Omental fat pad (tissue), 4 donors: ENCODE measurements at places on chromosomes 7 and 10. TPM values are rescaled to one million over a fixed set of nuclear protein-coding genes. Genes with fewer than 3 reads are reported as not detected.

Gene SFTPA1
- total RNA-seq = not detected

Gene KAZALD1
- 1.4 TPM for total RNA-seq

Gene CRTAC1
- 1.1 TPM for total RNA-seq

Gene NRP1
- total RNA-seq = 72.8 TPM

Gene TMEM184A
- total RNA-seq = 0.19 TPM

Gene AMZ1
- total RNA-seq = 1.1 TPM

Gene SPOCK2
- total RNA-seq = 8.3 TPM

Gene SNCG
- 219 TPM for total RNA-seq

Gene SLC16A12
- total RNA-seq = 2.4 TPM

Gene ATOH7
- total RNA-seq = not detected

Gene OPTN
- 59.6 TPM for total RNA-seq

Gene SFRP4
- total RNA-seq = 23.0 TPM

Gene FAM185A
- total RNA-seq = 7.1 TPM

Gene NUDT1
- total RNA-seq = 17.4 TPM

Gene ANKMY2
- 7.4 TPM for total RNA-seq

Gene DDIT4
- total RNA-seq = 56.2 TPM

Gene GBF1
- total RNA-seq = 31.8 TPM

Gene ARHGEF5
- total RNA-seq = 21.3 TPM

Gene RHOBTB1
- total RNA-seq = 9.5 TPM

Gene OPN4
- total RNA-seq = not detected

Gene EMX2
- not detected for total RNA-seq

Gene TDRD1
- 0.46 TPM for total RNA-seq

Gene PLA2G12B
- total RNA-seq = not detected

Gene ELFN1
- 4.0 TPM for total RNA-seq

Gene PNLIPRP3
- total RNA-seq = 0.31 TPM

Gene CNPY1
- total RNA-seq = not detected

Gene TMEM26
- total RNA-seq = 2.0 TPM

Gene WIPF3
- total RNA-seq = 0.19 TPM

Gene IL15RA
- 33.3 TPM for total RNA-seq

Gene CUZD1
- 0.50 TPM for total RNA-seq

Gene TUBB8
- total RNA-seq = 0.88 TPM

Gene OR6V1
- not detected for total RNA-seq

Gene ZPBP
- not detected for total RNA-seq

Gene JCAD
- total RNA-seq = 71.4 TPM

Gene METTL27
- not detected for total RNA-seq

Gene SEMA3D
- total RNA-seq = 5.9 TPM

Gene FAM13C
- 43.0 TPM for total RNA-seq

Gene PHKG1
- total RNA-seq = 0.96 TPM

Gene MYH16
- total RNA-seq = not detected

Gene OR9A4
- total RNA-seq = not detected

Gene LRCH4
- 108 TPM for total RNA-seq

Gene ARMC10
- total RNA-seq = 44.0 TPM

Gene GLI3
- 19.2 TPM for total RNA-seq

Gene CCDC3
- total RNA-seq = 23.5 TPM

Gene PLXDC2
- 79.9 TPM for total RNA-seq

Gene MAGI2
- 15.1 TPM for total RNA-seq

Gene CALCR
- total RNA-seq = not detected

Gene GSTO2
- total RNA-seq = 0.25 TPM

Gene NOS3
- total RNA-seq = 29.4 TPM

Gene C10orf143
- total RNA-seq = 1.7 TPM

Gene SUGCT
- 2.5 TPM for total RNA-seq

Gene TWIST1
- total RNA-seq = 5.4 TPM

Gene GNB2
- 245 TPM for total RNA-seq

Gene LRRC17
- total RNA-seq = 2.6 TPM

Gene THNSL1
- total RNA-seq = 1.6 TPM

Gene CYP26C1
- not detected for total RNA-seq
